Immature natural killer cell (primary cell): ENCODE measurements at places on chromosomes 7 and 10. TPM values are rescaled to one million over a fixed set of nuclear protein-coding genes. Genes with fewer than 3 reads are reported as not detected.

DNA sequence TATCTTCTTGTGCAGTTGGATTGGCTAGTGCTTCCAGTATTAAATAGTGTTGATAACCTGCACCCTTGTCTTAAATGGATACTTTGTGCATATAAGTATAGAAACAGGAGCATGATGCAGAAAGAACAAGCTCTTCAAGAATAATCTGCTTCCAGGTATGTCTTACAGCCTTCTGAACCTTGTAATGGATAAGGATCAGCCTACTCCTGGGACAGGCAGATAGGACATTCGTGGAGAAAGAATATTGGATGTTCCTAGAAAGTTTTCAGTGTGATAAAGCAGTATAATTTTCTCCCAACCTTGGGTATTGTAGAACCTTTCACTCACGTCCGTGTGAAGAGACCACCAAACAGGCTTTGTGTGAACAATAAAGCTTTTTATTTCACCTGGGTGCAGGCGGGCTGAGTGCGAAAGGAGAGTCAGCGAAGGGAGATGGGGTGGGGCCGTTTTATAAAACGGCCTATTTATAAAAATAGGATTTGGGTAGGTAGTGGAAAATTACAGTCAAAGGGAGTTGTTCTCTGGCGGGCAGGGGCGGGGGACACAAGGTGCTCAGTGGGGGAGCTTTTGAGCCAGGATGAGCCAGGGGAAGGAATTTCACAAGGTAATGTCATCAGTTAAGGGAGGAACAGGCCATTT lies 27.2 kb downstream of the C1GALT1 start:
- DNase-seq = no peak

DNA sequence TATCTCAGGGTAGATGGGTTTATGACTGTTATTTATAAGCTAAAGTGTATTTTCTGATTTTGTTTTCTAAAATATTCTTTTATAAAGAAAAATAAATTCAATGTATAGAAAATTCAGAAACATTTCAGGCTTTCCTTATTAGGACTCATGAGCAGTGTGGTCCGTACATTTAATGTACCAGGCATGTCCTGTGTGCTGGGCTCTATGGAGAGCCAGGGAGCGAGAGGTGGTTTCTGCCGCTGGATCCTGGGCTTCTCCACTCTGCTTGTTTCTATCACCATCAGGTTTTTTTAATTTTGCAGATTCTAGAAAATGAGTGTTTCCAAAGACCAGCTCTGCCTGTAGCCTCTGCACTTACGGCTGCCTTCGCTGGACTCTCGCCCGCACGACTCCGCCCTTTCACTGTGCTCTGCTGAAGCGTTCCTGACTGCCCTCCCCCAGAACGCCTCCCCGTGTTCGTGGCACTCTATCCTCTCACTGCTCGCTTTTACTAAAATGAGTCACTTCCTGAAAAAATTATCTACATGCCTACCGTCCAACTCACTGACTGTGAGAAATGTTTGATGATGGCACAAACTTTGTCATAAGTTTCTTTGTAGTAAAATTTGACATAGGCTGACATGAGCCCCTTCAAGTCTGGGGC lies 188.5 kb downstream of the ZMYND11 start:
- DNase-seq = peak; percentile 43

- no peak for DNase-seq
These were observed 21.6 kb upstream of the ASL start for GRCh38 chr7:66054063-66054462.

DNA sequence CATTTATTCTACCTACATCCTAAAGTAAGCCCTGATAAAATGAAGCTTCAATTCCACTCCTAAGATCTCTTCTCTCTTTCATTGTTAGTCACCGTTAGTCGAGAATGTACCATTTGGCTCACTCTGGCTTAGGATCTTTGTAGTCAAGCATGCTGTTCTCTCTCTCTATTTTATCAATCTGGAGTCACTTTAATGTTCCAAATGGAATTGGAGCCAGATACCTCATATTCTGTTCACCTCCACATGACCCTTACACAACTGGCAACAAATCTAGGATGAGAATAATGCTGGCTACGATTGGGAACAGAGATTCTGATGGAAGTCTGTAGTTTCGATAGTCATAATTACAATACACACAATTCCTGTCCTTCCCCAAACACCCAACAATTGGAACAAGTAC lies 213.7 kb downstream of the TWIST1 start:
- no peak for DNase-seq

DNA sequence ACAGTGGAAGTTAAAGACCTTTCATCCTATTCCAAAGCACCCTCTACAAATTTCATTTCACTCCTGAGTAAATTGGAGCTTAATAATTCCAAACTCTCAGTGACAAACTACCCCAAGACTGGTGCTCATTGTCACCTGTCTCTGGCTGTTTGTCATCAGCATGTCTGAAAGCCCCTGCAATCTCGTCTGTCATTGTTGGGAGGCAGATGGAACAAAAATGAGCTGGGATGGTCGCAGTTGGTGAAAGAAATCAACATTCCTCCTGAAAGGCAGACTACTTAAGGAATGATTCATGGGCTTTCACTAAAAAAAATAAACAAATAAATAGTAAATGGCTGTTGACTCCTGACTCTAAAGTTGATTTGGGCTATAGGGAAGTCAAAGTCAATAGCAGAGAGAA lies 69.7 kb upstream of the PALS2 start:
- DNase-seq = no peak

DNA sequence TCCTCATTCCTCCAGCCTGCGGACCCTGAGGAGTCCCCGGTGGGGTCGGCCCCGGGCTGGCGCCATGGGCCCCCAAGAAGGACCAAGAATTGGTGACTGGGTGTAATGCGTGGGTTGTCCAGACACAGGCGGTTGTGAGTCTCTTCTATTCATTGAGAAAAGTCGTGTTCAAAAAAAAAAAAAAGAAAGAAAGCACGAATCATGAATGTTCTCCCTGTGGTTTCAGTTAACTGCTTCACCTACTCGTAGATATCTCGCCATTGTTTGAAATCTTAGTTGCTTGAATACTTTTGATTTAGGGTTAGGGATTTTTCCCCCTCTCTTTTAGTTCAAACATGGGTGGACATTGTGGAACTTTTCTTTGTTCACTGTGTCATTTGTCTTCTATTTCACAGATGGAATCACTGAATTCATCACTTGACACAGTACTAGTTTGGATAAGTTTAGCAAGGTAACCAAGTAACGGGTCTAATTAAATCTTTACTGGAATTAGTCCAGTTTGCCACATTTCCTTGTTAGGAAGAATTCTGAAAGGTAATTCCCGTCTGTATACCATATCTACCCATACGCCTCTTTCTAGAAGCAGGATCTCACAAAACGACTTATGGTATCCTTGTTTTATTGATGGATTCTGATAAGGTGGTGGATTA lies 775 bp downstream of the STARD3NL start:
- peak; percentile 52 for DNase-seq

- DNase-seq = no peak
These were observed 320.5 kb downstream of the DGKB start for GRCh38 chr7:14582010-14582409.

- no peak for DNase-seq
These were observed 30.2 kb upstream of the NME8 start for GRCh38 chr7:37817996-37818720.

GRCh38 chr10:43124574-43125273 lies 13.5 kb upstream of the CSGALNACT2 start:
- no peak for DNase-seq

- DNase-seq = no peak
These were observed 225.3 kb downstream of the PTEN start for GRCh38 chr10:88088441-88089340.

DNA sequence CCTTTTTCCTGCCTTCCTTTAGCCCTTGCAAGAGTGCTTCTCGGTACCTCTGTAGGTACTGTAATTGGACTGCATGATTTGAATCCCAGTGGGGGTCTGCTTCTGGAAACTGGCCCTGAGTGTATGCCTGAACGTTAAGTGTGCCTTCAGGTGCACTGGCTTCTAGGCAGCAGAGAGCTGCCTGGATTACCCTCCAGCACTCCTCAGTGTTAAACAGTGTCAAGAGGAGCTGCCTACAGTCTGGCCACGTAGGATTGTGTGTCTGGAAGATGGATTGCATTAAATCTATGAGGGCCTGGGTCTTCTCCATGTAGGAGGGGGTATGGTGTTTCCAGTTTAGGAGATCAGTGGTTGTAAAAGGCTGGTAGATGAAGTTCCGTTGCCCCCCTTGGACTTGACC lies 103.7 kb downstream of the TRIM24 start:
- DNase-seq = no peak

- DNase-seq = no peak
These were observed 56.9 kb upstream of the ADGRA1 start for GRCh38 chr10:133030781-133031180.

DNA sequence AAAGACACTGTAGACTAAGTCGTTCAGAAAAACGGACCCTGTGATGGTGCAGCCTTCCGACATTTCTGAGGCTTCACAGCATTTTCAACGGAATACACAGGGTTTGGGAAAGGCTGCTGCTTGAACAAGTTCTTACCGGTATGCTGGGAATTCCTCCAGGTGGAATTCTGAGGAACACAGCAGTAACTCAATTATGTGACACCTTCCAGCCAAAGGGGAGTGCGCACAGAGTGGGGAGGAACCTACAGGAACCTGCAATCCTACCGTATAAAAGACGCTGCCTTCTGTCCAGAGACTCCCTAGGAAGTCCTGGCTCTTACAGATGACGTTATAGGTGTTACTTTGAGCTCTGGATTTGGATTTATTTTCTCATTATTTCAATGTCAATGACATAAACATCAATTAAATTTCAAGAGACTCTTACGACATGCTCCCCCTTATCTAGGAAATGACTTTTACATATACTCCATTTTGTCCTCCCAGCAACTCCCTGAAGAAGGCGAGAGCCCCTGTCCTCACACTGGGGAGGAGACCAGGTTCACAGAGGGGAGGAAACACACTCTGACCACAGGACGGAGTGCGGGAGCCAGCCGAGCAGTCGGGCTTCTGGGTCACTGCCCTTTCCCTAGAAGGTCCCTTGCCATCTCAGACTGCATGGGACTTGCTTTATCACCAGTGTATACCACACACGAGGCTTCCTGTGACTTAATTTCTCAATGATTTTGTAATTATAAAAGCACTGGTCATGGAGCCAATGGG lies 27.9 kb downstream of the VIPR2 start:
- no peak for DNase-seq

GRCh38 chr10:98400482-98400881 lies 14.5 kb downstream of the PYROXD2 start:
- DNase-seq = no peak

GRCh38 chr7:45940939-45941338 lies 19.9 kb upstream of the IGFBP3 start:
- no peak for DNase-seq

- DNase-seq = peak; percentile 12
These were observed at the start of gene EPHA1 for GRCh38 chr7:143408686-143409561. Gene EPHA1, minus strand, starts transcription at chr7:143408856. Its CDS starts 51 bp downstream, at chr7:143408805.

GRCh38 chr10:126935263-126935946 lies 30.2 kb downstream of the DOCK1 start:
- no peak for DNase-seq

- no peak for DNase-seq
These were observed 132.9 kb upstream of the ZMIZ1 start for GRCh38 chr10:78935697-78936407.

DNA sequence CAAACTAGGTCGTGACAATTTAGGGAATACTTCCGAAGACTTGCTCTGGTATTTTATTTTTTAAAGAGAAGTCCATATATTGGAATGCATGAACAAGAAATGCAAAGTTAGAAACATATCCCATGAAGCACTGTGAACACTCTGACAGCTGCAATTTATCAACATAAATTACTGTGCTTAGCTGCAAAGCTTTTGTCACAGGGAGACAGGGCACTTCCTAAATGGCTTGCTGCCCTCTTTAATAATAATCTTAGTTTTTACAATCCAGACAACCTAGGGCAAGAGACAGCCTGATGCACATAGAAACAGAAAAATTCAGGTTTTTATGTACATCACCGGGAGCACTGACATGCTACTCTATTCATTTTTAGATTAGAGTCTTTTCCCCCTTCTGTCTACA lies 78.3 kb upstream of the NOBOX start:
- DNase-seq = no peak

DNA sequence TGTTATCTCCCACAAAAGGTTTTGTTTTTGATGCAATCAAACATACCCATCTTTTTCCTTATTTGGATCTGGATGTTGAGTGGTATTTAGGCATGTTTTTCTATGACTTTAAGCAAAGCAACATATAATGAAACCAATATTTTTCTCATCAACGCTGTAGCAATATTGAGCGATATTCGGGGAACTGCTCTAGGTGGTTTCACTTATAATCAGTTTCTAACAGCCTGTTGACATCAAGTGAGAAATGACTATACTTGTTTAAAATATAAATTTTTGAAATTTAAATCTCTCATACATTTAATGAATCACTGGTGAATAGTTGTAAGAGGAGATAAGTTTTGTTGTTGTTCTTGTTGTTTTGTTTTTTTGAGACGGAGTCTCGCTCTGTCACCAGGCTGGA lies 52.8 kb upstream of the CCAR1 start:
- DNase-seq = no peak

DNA sequence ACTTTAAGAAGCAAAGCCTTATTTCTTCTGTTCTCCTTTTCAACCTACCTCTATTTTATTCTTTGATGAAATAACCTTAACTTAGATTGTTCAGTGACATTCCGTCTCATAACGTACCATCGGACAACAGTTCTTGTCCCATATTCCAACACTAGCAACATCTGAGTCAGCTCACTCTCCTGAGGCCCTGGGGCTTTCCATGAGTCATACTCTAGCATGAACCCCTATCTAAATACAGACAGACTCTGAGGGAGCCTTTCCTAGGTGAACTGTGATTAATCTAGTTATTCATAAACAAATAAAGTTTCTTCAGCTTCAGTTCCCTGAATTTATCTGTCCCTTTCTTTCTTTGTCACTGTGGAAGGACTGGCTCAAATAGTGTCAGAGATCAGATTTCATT lies 168.7 kb upstream of the LYZL1 start:
- no peak for DNase-seq

- no peak for DNase-seq
These were observed 71.3 kb downstream of the PARD3 start for GRCh38 chr10:34743814-34744213.

- DNase-seq = no peak
These were observed 884 bp downstream of the RINT1 start for GRCh38 chr7:105532709-105533460.

- DNase-seq = no peak
These were observed 68.5 kb upstream of the DKK1 start for GRCh38 chr10:52245547-52245946.

GRCh38 chr10:78571891-78572290 lies 496.9 kb upstream of the ZMIZ1 start:
- no peak for DNase-seq

The TEX47 gene
- polyA plus RNA-seq = not detected

The CAV2 gene
- not detected for polyA plus RNA-seq

The STEAP1 gene
- polyA plus RNA-seq = not detected

The PRKAR2B gene
- polyA plus RNA-seq = 1.7 TPM

The GBX1 gene
- not detected for polyA plus RNA-seq

The GLCCI1 gene
- 33.2 TPM for polyA plus RNA-seq

The MAD1L1 gene
- polyA plus RNA-seq = 166 TPM

The HOXA1 gene
- not detected for polyA plus RNA-seq

The ZNF107 gene
- 2.8 TPM for polyA plus RNA-seq

The PWWP2B gene
- 7.3 TPM for polyA plus RNA-seq

The CARD11 gene
- 3.3 TPM for polyA plus RNA-seq

The PKD2L1 gene
- polyA plus RNA-seq = not detected

The UNCX gene
- not detected for polyA plus RNA-seq

The ATOH7 gene
- polyA plus RNA-seq = not detected

The MOGAT3 gene
- polyA plus RNA-seq = not detected

The FAM53B gene
- polyA plus RNA-seq = 12.1 TPM

The HOXA6 gene
- 3.8 TPM for polyA plus RNA-seq

The ATG9B gene
- 5.7 TPM for polyA plus RNA-seq
